ENCODE measurements at places on chromosomes 13 and 19.

DNA sequence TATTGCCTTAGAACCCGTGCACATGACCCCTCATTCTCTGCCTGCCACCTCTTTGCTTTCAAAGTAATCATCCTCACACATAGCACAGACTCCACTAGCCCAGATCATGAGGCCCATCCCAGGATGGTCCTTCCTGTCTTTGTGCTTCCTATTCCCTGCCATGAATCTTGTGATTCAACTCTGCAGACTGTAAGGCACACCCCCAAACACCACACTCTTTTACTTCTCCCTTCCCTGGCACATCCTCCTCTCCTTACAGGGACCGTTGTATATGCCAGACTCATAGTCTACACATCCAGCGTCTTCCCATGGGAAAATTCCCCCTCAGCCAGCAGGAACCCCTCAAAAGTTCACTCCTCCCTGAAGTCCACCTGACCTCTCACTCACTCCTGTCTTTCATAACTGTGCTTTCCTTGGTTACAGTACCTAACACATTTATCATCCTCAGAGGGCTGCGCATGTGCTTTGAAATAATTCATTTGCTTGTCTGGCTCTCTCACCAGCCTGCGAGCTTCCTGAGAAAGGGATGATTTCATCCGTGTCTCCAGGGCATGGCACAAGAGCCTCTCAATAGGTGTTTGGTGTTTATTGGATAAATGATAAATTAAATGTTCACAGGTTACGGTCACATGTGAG, 26.8 kb upstream of the LRCH1 start:
- no peak for DNase-seq

- DNase-seq, result no peak
These were observed 3.8 kb downstream of the PROSER1 start for GRCh38 chr13:39034085-39034484.

- no peak for DNase-seq
These were observed 1.8 kb upstream of the RUBCNL start for GRCh38 chr13:46388846-46389245.

DNA sequence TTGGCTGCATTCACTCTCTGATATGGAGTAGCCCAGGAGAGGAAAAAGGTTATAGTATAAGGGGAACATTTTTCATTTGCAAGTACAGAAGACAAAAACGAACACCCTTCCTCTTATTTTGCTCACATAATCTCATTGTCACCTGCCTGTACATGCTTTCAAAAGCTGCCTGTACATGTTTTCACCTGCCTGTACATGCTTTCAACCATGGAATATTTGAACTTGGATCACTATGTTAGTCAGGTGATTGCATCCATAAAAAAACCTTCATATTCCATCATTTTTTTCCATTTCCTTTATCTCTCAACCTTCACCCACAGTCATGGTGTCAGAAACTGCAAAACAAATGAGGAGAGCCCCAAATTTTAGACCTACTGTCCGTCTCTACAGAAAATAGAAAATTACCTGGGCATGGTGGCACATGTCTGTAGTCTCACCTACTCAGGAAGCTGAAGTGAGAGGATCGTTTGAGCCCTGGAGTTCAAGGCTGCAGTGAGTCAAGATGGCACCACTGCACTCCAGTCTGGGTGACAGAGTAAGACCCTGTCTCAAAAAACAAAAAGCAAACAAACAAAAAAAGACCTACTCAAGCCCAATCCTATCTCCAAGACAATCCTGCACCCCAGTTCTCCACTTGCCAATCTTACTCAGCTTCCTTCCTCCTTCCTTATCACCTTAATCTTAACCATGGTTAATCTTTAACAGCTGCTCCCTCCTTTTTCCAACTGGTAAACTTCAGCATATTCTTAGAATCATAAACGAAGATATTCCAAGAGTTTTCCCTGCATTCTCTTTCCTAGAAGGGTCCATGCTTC, 11.6 kb downstream of the IGFL2 start:
- DNase-seq, result no peak

GRCh38 chr13:59094181-59094580, 1069.5 kb downstream of the DIAPH3 start:
- DNase-seq, result no peak

GRCh38 chr19:13598098-13598497, 91.8 kb upstream of the CACNA1A start:
- no peak for DNase-seq

GRCh38 chr13:99439850-99440604, 61.2 kb upstream of the TM9SF2 start:
- DNase-seq, result no peak

DNA sequence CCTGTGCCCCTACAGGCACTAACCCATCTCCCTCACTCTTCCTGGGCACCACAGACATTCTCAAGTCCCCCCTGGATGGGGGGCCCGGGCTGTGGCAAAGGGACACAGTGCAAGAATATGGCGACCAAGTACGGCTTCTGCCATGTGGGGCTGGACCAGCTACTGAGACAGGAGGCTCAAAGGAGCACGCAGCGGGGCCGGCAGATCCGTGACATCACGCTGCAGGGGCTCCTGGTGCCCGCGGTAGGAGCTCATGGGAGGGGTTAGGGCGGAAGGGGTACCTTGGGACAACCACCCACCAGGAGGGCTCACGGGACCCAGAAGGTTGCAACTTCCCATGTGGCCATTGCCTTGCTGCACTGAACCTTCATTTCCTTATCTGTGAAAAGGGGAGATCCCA, 3.3 kb upstream of the GTF2F1 start:
- no peak for DNase-seq

GRCh38 chr13:33109271-33109697, 93.1 kb downstream of the KL start:
- no peak for DNase-seq

DNA sequence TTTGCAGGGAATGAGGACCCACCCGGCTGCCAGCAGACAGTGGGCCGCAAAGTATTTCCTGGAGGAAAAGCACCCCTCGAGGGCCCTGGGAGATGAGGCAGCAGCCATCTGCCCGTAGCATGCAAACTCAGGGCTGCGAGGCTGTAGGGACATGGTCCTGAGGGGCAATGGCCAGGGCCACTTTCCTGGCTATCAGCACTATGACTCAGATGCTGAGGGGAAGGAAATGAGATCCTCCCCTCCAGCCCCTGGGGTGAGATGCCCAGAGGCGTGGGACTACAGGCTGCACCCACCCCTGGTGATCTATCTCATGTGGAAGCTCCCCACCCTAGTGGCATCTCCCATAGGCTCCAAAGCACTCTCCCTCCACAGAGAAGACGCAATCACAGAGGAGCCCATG, 80.1 kb downstream of the SLC7A1 start:
- no peak for DNase-seq

GRCh38 chr13:90518417-90518816, 829.1 kb upstream of the MIR17HG start:
- DNase-seq, result no peak

DNA sequence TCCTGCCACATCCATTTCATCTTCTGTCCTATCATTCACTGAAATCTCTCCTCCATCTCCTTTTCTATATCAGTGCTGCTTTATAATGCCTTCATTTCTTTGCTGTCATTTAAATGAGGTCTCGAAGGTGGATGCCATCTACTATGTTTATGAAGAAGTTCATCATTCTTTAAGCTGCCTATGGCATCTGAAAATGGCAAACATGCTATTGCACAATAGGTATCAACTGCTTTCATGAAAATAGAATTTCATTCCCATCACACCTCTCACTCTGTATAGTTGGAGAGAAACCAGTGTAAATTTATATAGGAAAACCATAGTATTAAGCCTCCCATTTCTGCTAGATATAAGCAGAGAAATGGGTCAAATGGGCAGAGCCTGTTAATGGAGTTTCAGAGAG, 100.2 kb downstream of the FGF9 start:
- DNase-seq, result no peak

GRCh38 chr13:92320323-92320722, 906.3 kb upstream of the GPC6 start:
- DNase-seq, result no peak

GRCh38 chr13:106225126-106225525, 310.3 kb downstream of the EFNB2 start:
- DNase-seq, result no peak

GRCh38 chr19:53662209-53662608, 30.4 kb downstream of the DPRX start:
- no peak for DNase-seq

GRCh38 chr19:30351774-30352173, 20.4 kb upstream of the ZNF536 start:
- DNase-seq, result no peak

- no peak for DNase-seq
These were observed 20.4 kb downstream of the MBD3L2B start for GRCh38 chr19:7000816-7001215.

GRCh38 chr13:36163286-36163685, 32.1 kb upstream of the DCLK1 start:
- DNase-seq, result no peak

DNA sequence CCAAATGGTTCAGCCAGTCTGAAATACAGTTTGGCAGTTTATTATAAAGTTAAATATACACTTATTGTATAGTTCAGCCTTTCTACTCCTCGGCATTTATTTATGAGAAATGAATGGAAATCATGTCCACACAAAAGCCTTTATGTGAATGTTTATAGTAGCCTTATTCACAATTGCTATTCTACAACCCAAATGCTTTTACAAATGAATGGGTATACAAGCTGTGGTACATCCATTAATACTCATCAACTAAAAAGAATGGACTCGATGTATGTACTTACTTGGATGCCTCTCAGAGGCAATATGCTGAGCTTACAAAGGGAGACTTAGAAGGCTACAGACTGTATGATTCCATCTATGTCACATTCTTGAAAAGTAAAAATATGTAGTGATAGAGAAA, 150.7 kb downstream of the NBEA start:
- no peak for DNase-seq

- DNase-seq, result no peak
These were observed 71.5 kb downstream of the DNAJC15 start for GRCh38 chr13:43094901-43095300.

- DNase-seq, result no peak
These were observed 593.0 kb downstream of the UQCRFS1 start for GRCh38 chr19:28619816-28620429.

DNA sequence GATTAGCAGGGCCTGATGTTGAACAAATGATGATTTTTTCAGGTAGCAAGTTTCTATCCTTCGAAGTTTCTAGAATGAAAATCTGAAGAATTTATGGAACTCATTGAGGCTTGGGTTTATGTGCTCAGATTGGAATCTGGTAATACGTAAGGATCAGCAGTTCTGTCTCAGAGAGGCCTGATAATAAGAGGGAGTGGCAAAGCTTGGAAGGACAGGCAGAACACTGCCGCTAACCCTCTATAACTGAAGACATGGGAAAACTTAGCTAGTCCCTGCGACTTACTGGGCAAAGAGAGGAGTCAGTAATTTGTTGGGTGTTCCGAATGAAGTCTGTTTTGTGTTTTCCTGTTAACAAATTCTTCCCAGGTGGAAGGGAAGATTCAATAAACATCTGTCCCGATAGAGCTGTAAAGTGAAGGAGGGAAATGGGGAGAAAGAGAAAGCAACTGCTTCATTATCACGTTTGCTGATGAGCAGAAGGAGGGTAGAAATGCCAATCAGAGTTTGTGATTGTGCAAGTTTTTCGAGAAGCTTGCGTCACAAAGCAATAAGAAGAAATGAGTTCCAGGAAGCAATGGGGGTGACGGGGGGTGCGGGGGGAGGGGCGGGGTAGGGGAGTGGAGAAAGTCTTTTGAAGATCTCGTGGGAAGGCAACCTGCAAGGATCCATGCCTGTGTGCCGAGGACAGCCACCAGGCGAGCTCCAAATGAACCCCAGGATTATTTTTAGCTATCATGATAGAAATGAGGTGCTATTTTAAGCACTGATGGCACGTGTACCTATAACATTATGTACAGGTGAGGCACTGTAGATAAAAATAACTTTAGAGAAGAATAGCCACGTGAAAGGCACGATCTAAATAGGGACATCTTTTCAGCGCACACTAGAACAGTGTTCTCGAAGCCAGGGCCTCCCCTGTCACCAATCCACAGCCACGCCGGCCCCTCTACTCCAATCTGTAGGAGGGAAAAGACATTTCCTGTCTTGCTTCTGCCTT, 224.1 kb downstream of the FGF9 start:
- no peak for DNase-seq
